Psoas muscle (tissue), 8 donors: ENCODE measurements at places on chromosomes 12 and 14. TPM values are rescaled to one million over a fixed set of nuclear protein-coding genes. Genes with fewer than 3 reads are reported as not detected.

- peak overlapping the region; percentile 11 for H3K27ac ChIP-seq
- H3K27me3 ChIP-seq: no peaks in the 10 kb centered on the region
- no peak for DNase-seq
- peaks cover 14% of the 10 kb centered on the region for H3K4me1 ChIP-seq
Observed at GRCh38 chr12:14403293-14403692, 37.8 kb downstream of the ATF7IP start.

GRCh38 chr12:47223031-47223847 lies 143.5 kb upstream of the AMIGO2 start:
- no peak overlapping the region for H3K27ac ChIP-seq
- H3K27me3 ChIP-seq: no peaks in the 10 kb centered on the region
- H3K4me1 ChIP-seq: no peaks in the 10 kb centered on the region
- no peak for DNase-seq

DNA sequence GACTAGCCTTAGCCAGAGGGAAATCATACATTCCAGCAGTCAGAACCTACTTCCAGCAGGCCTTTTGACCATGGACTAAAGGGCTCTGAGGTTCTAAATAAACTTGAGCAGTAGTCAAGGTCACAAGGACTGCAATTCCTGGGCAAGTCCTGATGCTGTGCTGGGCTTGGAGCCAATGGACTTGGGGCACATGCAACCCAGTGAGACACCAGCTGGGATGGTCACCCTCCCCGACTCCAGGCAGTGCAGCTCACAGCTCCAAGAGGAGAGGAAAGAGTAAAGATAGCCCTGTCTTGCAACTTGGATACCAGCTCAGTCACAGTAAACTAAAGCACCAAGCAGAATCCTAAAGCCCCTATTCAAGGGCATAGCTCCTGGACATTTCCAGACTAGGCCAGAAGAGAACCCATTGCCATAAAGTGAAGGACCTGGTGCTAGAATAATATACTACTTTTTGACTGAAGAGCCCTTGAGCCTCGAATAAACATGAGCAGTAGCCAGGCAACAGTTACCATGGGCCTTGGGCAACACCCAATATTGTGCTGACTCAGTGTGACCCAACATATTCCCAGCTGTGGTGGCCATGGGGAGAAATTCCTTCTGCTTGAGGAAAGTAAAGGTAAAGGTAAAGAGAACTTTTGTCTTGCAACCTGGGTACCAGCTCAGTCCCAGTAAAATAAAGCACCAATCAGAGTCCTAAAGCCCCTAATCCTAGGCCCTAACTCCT lies 226.2 kb upstream of the CLEC14A start:
- H3K4me1 ChIP-seq: no peaks in the 10 kb centered on the region
- H3K4me3 ChIP-seq: no peak overlapping the region
- H3K36me3 ChIP-seq: no peaks in the 10 kb centered on the region
- no peak overlapping the region for H3K27ac ChIP-seq
- peaks cover 2% of the 10 kb centered on the region for H3K27me3 ChIP-seq

DNA sequence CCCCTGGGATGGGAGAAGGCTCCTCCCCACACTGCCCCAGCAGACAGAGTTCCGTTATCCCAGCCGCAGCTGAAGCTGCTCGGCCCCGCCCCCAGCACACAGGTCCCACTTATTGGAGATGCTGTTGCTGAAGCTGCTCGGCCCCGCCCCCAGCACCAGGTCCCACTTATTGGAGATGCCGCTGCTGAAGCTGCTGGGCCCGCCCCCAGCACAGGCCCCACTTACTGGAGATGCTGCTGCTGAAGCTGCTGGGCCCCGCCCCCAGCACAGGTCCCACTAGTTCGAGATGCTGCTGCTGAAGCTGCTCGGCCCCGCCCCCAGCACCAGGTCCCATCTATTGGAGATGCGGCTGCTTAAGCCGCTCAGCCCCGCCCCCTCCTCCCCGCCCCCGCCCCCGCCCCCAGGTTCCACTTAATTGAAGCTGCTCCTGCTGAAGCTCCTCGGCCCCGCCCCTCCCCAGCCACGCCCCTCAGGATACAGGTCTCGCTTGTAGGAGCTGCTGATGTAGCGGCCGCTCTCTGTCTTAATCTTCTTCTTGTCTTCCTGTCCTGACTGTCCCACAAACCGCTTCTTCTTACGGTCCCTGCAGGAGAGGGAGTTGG lies 12.0 kb downstream of the CFAP73 start:
- H3K27ac ChIP-seq: no peak overlapping the region
- no peak for DNase-seq
- peaks cover 91% of the 10 kb centered on the region for H3K36me3 ChIP-seq
- H3K4me1 ChIP-seq: no peaks in the 10 kb centered on the region

DNA sequence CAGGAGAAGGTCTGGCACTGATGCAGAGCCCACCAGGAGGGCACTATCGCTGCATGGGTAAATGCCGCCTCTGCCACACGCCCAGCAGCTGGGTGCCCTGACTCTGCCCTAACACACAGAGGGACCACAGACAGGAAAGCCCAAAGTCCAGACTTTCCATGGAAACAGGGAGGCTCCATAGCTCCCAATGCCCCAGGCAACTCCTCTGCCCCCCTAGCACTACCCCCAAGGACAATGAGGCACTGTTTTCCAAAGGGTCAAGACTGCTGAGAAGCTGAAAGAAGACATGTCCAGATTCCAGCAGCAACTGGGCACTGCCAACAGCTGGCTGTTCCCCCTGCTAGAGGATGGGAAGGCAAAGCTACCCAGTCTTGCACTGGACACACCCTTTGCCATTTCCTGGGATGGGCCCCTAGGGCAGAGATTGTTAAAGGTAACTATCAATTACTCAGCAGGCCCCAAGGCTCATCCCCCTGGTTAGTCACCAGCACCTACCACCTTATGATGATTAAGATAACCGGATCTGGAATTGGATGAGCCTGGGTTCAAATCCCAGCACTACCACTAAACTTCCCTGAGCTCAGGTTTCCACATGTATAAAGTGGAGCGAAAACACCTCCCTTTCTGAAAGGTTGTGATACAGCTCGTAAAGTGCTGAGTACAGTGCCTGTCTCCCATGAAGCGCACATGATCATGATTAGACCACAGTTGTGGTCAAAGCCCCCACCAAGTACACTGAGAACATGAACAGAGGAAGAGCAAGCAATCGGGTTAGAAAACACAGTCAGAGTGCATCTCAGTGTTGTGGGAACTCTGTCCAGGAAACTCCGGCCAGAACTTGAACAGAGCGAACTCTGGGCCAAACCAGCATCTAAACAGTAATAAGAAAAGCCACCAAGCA lies 3.3 kb downstream of the PXN start:
- H3K27me3 ChIP-seq: no peaks in the 10 kb centered on the region
- H3K4me1 ChIP-seq: peaks cover 73% of the 10 kb centered on the region
- peaks cover 2% of the 10 kb centered on the region for H3K36me3 ChIP-seq
- peak overlapping the region; percentile 94 for H3K4me3 ChIP-seq

GRCh38 chr12:85955127-85955526 lies 81.0 kb downstream of the NTS start:
- no peaks in the 10 kb centered on the region for H3K4me1 ChIP-seq
- H3K36me3 ChIP-seq: no peaks in the 10 kb centered on the region
- H3K4me3 ChIP-seq: no peak overlapping the region

GRCh38 chr12:57579011-57579410 lies 12.0 kb upstream of the PIP4K2C start:
- H3K36me3 ChIP-seq: no peaks in the 10 kb centered on the region
- no peak overlapping the region for H3K27ac ChIP-seq
- H3K4me3 ChIP-seq: no peak overlapping the region
- no peaks in the 10 kb centered on the region for H3K4me1 ChIP-seq
- H3K27me3 ChIP-seq: peaks cover 10% of the 10 kb centered on the region

DNA sequence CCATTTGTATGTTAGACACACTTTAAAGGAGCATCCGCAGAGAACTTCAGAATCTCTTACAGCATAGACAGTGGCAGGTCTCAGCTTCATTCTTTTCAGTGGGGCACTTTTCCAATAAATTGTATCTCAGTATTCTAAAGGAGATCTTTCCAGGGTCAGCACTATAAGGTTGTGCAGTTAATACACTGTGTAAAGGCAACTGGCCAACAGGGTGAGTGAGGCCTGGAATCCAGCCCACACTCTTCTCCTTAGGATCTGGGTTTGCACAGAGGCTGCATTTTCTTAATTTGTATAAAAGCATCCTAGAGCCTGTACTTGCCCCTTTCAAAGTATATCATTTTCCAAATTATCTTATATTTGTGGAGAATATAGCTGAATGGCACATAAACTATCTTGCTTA lies 94.2 kb downstream of the MYF5 start:
- no peak for DNase-seq
- no peaks in the 10 kb centered on the region for H3K4me1 ChIP-seq
- no peak overlapping the region for H3K27ac ChIP-seq
- no peaks in the 10 kb centered on the region for H3K36me3 ChIP-seq
- no peaks in the 10 kb centered on the region for H3K27me3 ChIP-seq

DNA sequence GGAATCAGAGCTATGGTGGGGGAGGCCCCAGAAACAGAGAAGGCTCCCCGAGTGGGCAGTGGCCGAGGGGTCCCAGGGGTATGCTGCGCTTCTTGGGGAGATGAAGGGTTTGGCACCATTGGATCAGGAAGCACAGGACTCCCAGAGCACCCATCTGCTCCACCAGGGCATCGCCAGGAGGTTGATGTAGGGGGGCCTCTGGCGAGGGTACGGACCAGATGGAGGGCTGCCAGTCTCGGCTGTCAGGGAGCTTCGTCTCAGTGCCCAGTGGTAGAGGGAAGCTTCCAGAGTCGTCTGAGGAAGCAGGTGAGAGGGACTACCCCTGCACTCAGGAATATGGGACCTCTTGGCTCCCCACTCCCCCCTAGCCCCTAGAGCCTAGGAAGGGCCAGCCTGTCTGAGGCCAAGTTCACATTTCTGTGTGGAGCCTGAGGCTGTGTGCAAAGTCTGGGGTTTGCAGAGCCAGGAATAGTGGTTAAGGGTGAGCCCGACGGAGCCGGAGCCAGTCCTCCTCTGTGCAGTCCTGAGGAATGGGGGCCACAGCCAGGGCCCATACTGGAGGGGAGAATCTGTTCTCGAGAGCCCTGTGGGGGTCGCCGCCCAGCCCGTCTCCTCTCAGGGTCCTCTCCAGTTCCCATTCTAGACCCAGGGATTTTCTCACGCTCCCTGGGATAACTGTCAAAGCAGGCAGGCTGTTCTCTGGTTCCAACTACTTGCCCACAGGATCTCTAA lies 10.2 kb downstream of the SLC48A1 start:
- peaks cover 10% of the 10 kb centered on the region for H3K4me1 ChIP-seq
- no peak for DNase-seq
- H3K27me3 ChIP-seq: no peaks in the 10 kb centered on the region
- no peak overlapping the region for H3K4me3 ChIP-seq
- no peak overlapping the region for H3K27ac ChIP-seq

- no peak overlapping the region for H3K4me3 ChIP-seq
- H3K4me1 ChIP-seq: no peaks in the 10 kb centered on the region
- no peaks in the 10 kb centered on the region for H3K27me3 ChIP-seq
- H3K27ac ChIP-seq: no peak overlapping the region
- DNase-seq: peak; percentile 31
Observed at GRCh38 chr14:72924337-72924736, 1.9 kb upstream of the DCAF4 start.

DNA sequence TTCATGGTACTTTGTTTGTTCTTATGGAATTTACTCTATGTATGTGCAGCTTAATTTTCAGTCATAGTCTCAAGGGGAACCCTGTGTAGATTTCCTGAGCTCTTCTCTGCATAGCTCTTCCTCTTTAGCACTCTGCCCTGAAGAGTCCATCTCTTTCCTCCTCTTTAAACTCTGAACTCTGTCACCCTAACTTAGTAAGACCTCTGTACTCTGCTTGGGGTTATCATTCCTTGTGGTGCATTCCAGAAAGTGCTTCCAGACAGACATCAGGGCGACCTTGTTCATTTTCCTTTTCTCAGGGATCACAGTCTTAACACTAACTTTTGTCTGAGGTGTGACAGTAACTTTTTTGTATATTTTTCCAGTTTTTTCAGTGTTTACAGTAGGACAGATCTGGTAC lies 179.3 kb downstream of the RAD51B start:
- H3K4me3 ChIP-seq: no peak overlapping the region
- DNase-seq: no peak
- H3K27ac ChIP-seq: no peak overlapping the region
- H3K27me3 ChIP-seq: no peaks in the 10 kb centered on the region

GRCh38 chr12:75944097-75944904 lies 87.3 kb downstream of the PHLDA1 start:
- no peak overlapping the region for H3K27ac ChIP-seq
- no peak overlapping the region for H3K4me3 ChIP-seq
- H3K4me1 ChIP-seq: no peaks in the 10 kb centered on the region
- DNase-seq: no peak
- no peaks in the 10 kb centered on the region for H3K36me3 ChIP-seq

DNA sequence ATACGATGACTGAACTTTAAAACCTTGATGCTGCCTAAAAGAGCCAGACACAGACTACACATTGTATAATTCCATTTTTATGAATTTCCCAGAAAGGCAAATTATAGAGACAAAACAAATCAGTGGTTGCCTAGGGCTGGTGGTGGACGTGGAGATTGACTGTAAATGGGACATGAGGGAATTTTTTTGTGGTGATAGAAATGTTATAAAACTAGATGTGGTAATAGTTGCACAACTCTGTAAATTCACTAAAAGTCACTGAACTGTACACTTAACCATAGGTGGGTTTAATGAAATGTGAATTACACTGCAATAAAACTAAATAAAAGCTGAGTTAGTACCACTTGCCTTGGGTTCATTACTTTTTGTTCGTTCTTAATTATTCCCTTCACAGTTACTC lies 72.1 kb downstream of the PLEKHA5 start:
- DNase-seq: no peak
- H3K4me3 ChIP-seq: no peak overlapping the region
- no peaks in the 10 kb centered on the region for H3K36me3 ChIP-seq

KRT8 gene
- total RNA-seq: 1.3 TPM

HIGD1C gene
- not detected for total RNA-seq

TTC6 gene
- not detected for total RNA-seq

CISTR gene
- total RNA-seq: not detected
